ENCODE measurements at places on chromosomes 12 and 14. TPM values are rescaled to one million over a fixed set of nuclear protein-coding genes. Genes with fewer than 3 reads are reported as not detected.
A peak's percentile ranks its signal among the peaks of the same experiment; 100 is the strongest.

Gene SOCS2
- 29.0 TPM for total RNA-seq

Gene DDN
- not detected for total RNA-seq

Gene DPF3
- total RNA-seq: 0.32 TPM

Gene KRT72
- total RNA-seq: not detected

Gene FRMD6
- 80.3 TPM for total RNA-seq

Gene ITPR2
- 95.0 TPM for total RNA-seq

Gene ANO6
- 76.5 TPM for total RNA-seq

Gene SNRPF
- 5.4 TPM for total RNA-seq

Gene OAS1
- total RNA-seq: 39.4 TPM

Gene BCL11B
- total RNA-seq: 3.9 TPM

Gene FOXN4
- not detected for total RNA-seq

Gene C12orf56
- not detected for total RNA-seq

DNA sequence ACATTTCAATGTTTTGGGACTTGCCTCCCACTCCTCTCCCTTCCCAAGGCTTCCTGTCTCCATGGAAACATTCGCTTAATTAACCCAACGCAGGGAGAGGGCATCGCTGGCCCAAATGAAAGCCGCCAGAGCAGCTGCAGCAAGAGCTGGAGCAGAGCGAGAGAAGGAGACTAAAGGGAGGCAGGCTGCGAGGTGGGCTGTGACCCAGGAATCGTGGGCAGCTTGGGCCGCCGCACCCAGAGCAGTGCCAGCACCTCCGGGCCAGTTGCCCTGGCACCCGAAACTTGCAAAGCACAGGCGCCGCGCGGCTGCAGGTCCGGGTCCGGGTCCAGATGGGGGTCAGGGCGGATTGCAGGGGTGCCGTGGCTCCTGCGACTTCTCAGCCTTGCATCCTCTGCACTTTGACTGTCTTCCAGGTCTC lies 43.5 kb upstream of the PTPRQ start:
- H3K27ac ChIP-seq: no peak overlapping the region
- no peaks in the 10 kb centered on the region for H3K36me3 ChIP-seq
- peak overlapping the region; percentile 48 for H3K4me3 ChIP-seq
- no peak for DNase-seq

- H3K27ac ChIP-seq: peak overlapping the region; percentile 45
- H3K36me3 ChIP-seq: no peaks in the 10 kb centered on the region
- no peaks in the 10 kb centered on the region for H3K4me1 ChIP-seq
- no peak for DNase-seq
- H3K27me3 ChIP-seq: no peaks in the 10 kb centered on the region
- no peak overlapping the region for H3K4me3 ChIP-seq
Observed at GRCh38 chr14:68166731-68167382, 347.3 kb downstream of the RAD51B start.

DNA sequence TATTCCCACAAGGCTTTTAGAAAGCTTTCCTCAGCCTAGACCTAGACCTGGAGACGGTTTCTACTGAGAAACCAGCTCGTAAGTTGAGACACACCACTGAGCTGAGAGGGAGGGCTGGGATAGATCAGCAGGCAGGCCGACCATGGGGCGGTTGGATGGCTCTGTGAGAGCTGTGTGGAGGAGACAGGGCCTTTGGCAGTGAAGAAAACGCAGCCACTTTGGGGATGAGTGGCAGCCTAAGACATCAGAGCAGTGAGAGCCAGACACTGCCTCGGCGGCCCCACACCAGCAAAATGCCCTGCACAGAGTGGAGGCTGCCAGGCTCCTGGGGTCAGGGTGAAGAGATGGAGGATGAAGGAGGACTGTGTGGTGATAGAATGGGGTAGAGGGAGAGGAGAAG lies 46.0 kb downstream of the CACNA2D4 start:
- no peak overlapping the region for H3K4me3 ChIP-seq
- no peak for DNase-seq
- no peaks in the 10 kb centered on the region for H3K36me3 ChIP-seq
- H3K4me1 ChIP-seq: no peaks in the 10 kb centered on the region

DNA sequence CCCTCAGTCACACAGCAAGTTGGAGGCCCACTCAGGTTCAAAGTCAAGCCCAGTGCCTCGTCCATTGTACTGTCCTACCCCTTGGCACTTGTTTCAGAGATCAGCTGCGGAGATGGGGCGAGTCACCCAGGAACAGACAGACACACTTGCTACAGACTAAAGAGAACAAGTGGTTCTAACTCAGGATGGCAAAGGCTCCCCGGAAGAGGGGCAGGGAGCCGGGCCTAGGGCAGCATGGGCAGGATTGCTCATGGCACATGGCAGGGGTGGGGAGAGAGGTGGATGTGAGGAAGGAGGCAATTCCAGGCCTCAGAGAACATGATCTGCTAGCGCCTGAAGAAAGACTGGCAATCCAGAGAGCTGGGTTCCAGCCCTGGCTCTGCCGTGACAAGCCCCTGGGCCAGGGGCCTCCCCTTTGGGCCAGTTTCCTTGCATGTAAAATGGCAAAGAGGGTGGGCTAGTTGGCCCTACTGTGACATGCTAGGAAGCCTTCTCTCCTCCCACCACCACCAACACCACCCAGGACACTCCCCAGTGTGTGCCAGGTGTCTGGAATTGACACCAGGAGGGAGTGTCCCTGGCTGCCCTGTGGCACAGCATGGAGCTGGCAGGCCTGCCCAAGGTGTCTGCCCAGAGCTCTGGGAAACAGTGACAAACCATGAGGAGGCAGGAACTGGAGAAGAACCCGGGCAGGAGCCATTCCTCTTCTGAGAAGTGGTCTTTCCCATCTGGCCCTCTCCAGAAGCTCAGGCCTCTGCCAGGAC lies 24.0 kb upstream of the IRF2BPL start:
- H3K27me3 ChIP-seq: no peaks in the 10 kb centered on the region
- H3K27ac ChIP-seq: peak overlapping the region; percentile 82
- peak; percentile 51 for DNase-seq
- peaks cover 5% of the 10 kb centered on the region for H3K4me1 ChIP-seq
- H3K4me3 ChIP-seq: no peak overlapping the region

DNA sequence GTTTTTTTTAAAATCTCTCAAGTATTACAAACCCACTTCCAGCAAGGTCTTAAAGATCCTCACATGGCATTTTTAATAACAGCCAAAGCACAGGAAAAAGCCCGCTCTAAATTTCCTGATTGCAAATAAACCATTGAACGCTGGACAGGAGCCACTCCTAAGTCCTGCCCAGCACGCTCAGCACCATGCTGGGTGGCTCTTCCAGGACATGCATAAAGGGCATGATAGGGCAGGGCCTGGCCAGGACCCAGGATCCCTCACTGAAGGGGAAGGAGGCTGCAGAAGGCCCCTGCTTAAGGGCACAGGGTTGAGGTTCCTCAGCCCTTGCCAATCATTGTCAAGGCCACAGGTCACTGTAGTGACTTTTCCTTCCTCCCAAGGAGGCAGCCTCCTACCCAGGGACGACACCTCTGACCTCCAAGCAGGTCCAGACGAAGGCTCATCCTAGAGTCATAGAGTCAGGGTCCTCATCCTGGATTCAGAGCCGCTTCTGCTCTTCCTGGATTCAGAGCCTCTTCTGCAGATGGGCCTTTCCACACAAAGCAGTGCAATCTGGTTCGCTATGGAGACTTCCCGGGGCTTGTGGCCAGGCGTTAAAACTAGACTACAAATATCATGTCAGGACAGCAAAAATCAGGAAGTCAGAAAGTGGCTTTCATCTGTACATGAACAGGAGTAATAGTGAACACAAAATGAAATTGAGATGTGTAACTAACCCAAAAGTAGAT lies 123.8 kb downstream of the GCH1 start:
- no peak overlapping the region for H3K4me3 ChIP-seq
- DNase-seq: no peak
- H3K27ac ChIP-seq: no peak overlapping the region
- no peaks in the 10 kb centered on the region for H3K36me3 ChIP-seq
- no peaks in the 10 kb centered on the region for H3K4me1 ChIP-seq
- H3K27me3 ChIP-seq: no peaks in the 10 kb centered on the region

DNA sequence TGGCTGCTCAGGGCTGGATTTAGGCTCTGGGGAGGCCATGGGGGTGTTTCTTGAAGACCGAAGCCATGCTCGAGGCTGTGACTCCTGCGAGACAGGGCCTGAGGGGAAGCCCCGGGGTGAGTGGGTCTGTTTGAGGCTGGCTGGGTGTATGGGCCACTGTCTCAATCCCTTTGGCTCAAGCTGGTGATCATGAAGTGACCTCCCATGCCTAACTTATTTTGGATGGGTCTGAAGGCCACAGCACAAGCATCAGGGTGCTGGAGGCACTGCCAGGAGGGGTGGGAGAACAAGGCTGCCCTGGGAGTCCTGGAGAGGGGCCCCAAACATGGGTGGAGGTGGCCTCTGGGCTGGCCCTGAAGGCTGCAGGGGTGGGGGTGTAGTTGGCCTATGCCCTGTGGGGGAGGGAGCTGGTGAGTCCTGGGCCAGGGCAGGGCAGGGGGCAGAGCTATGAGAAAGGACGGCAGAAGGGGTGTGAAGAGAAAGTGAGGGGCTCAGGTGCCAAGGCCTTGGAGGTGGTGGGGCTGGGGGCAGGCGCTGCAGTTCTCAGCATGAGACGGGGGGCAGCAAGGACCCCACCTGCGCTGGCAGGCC lies 100.9 kb downstream of the KIF26A start:
- no peaks in the 10 kb centered on the region for H3K36me3 ChIP-seq
- H3K4me3 ChIP-seq: no peak overlapping the region
- H3K4me1 ChIP-seq: no peaks in the 10 kb centered on the region
- no peak overlapping the region for H3K27ac ChIP-seq
- peak; percentile 33 for DNase-seq

GRCh38 chr14:33457021-33457420 lies 493.9 kb downstream of the EGLN3 start:
- H3K4me1 ChIP-seq: no peaks in the 10 kb centered on the region
- no peaks in the 10 kb centered on the region for H3K36me3 ChIP-seq
- H3K4me3 ChIP-seq: no peak overlapping the region
- no peaks in the 10 kb centered on the region for H3K27me3 ChIP-seq

DNA sequence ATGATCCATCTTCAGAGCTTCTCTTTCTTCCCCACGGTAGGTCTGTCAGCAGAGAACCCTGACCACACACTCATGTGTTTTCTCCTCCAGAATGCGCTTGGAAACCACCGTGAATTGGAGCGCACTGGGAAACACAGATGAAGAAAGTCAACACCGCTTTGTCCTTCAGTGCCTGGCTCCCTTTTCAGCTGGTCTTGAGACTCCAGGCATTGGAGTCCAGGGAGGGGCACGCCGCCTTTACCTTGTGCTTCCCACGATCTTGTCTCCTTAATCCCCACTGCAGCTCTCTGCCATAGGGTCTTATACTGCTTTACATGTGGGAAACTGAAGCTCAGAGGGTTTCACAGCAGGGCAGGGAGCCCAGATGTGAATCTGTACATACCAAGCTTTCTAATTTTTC lies 1.1 kb downstream of the FAM90A1 start:
- no peaks in the 10 kb centered on the region for H3K36me3 ChIP-seq
- no peak overlapping the region for H3K4me3 ChIP-seq
- H3K27me3 ChIP-seq: no peaks in the 10 kb centered on the region
- H3K4me1 ChIP-seq: no peaks in the 10 kb centered on the region

GRCh38 chr12:27330846-27331245 lies 1.8 kb upstream of the BMAL2 start:
- H3K4me1 ChIP-seq: no peaks in the 10 kb centered on the region
- no peaks in the 10 kb centered on the region for H3K27me3 ChIP-seq
- peak; percentile 58 for DNase-seq
- H3K4me3 ChIP-seq: no peak overlapping the region

- H3K4me3 ChIP-seq: no peak overlapping the region
- H3K27me3 ChIP-seq: no peaks in the 10 kb centered on the region
- peaks cover 15% of the 10 kb centered on the region for H3K4me1 ChIP-seq
- H3K36me3 ChIP-seq: no peaks in the 10 kb centered on the region
- DNase-seq: no peak
Observed at GRCh38 chr14:68236582-68237458, 417.2 kb downstream of the RAD51B start.

GRCh38 chr12:93016752-93017350 lies 87.8 kb upstream of the EEA1 start:
- H3K27me3 ChIP-seq: no peaks in the 10 kb centered on the region
- no peaks in the 10 kb centered on the region for H3K36me3 ChIP-seq
- H3K4me3 ChIP-seq: no peak overlapping the region
- no peak for DNase-seq
- no peak overlapping the region for H3K27ac ChIP-seq

DNA sequence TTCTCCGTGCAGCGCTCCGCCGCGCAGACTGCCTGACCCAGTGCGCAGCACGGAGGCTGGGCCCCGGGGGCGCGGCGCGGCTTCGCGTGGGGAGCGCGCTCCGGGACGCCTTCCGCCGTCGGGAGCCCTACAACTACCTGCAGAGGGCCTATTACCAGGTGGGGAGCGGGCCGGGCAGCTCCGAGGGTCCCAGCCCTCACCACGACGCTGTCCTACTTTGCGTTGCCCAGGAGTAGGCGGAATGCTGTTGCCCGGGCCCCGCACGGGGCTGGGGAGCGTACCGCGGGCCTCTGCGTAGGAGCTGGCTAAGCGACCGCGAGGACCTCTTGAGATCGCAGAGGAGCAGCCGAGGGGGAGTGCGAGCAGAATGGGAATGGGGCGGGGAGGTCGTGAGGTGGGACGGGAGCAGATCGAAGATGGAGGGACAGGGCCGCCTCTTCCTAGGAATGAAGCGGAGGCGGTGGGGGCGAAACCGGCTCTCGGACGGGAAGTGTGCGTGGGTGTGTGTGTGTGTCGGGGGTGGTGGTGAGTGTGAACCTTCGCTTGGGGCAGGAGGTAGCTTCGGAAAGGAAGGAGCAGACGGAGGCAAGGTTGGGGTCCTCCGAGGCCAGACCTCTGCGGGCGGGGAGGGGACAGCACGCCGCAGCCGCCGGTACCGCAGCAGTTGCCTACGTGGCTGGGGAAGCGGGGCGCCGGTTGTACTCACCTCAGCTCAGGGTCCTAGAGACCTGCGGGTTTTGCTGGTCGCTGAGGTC lies 751 bp downstream of the P3H3 start:
- peaks cover 5% of the 10 kb centered on the region for H3K27me3 ChIP-seq
- no peak for DNase-seq
- H3K4me3 ChIP-seq: peak overlapping the region; percentile 88

- no peak for DNase-seq
- no peak overlapping the region for H3K27ac ChIP-seq
- H3K4me1 ChIP-seq: no peaks in the 10 kb centered on the region
- H3K27me3 ChIP-seq: no peaks in the 10 kb centered on the region
- H3K4me3 ChIP-seq: no peak overlapping the region
Observed at GRCh38 chr14:89325959-89326358, 91.1 kb downstream of the FOXN3 start.

DNA sequence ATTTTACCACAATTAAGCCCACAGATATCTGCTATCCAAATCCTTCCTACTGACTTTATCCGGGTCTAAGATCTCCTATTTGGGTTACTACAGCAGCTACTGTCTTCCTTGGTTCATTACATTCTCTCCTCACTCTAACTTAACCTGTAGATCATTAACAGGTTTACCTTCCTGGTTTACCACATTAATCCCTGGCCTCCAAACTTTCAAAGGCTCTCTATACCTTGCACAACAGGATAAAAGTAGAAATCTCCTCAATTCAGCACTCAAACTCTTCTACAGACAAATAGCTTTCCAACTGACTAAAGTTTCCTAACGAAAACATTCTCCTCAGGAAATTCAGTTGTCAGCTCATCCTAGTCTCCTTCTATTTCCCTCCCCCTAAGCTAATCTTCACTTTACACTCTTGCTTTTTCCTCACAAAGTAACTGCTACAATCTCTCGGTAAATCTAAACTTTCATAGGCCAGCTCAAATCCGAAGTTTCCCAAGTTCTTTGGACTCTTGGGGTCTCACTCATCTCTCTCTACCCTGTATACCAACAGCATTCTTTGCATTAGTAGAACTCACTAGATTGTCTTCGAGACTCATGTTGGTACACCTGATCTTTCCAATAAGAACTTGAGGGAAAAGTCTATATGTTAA lies 2.7 kb downstream of the BTBD7 start:
- H3K4me3 ChIP-seq: no peak overlapping the region
- no peak overlapping the region for H3K27ac ChIP-seq
- peaks cover 9% of the 10 kb centered on the region for H3K4me1 ChIP-seq
- no peak for DNase-seq
- H3K27me3 ChIP-seq: no peaks in the 10 kb centered on the region
